Thyroid gland (tissue), 4 donors: ENCODE measurements at places on chromosomes 6 and 20. TPM values are rescaled to one million over a fixed set of nuclear protein-coding genes. Genes with fewer than 3 reads are reported as not detected.
A peak's percentile ranks its signal among the peaks of the same experiment; 100 is the strongest.

DNA sequence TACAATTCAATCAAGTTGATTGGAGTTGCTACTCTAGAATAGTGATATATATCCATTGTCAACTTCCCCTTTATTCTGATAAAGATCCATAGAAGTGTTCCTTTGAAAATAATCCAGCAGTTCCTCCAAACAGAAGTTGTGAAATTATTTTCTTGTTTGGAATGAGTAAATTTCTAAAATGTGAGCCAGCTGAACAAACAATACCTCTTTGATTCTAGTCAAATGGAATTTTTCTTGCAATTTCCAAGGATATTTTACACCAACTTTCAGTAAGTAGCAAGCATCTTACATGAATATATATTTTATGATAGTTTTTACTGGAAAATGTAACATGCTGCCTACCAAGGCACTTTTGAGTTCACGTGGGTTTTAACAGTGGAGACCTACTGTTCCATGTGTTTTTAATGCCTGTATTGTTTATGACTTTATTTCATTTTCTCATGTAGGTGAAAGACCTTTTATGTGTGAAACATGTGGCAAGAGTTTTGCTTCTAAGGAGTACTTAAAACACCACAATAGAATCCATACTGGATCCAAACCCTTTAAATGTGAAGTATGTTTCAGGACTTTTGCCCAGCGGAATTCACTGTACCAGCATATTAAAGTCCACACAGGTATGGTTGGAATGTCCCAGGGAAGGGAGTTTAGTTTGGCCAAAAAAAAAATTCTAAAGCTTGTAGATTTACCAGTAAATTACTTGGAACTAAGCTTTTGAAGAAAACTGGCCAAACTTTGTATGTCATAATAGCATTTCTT, 6.5 kb downstream of the GZF1 start:
- peaks cover 48% of the 10 kb centered on the region for H3K36me3 ChIP-seq
- peaks cover 15% of the 10 kb centered on the region for H3K4me1 ChIP-seq
- H3K27me3 ChIP-seq = no peaks in the 10 kb centered on the region
- no peak overlapping the region for H3K4me3 ChIP-seq
- H3K27ac ChIP-seq = no peak overlapping the region

GRCh38 chr6:144920391-144920961, 635.3 kb downstream of the UTRN start:
- no peak for DNase-seq
- H3K27me3 ChIP-seq = no peaks in the 10 kb centered on the region
- H3K27ac ChIP-seq = no peak overlapping the region
- H3K4me1 ChIP-seq = no peaks in the 10 kb centered on the region

- DNase-seq = peak; percentile 95
- no peak overlapping the region for H3K4me3 ChIP-seq
- no peaks in the 10 kb centered on the region for H3K36me3 ChIP-seq
- no peak overlapping the region for H3K27ac ChIP-seq
Measured at GRCh38 chr6:168404560-168404959, 36.4 kb upstream of the SMOC2 start.

- no peaks in the 10 kb centered on the region for H3K27me3 ChIP-seq
- H3K4me1 ChIP-seq = no peaks in the 10 kb centered on the region
- H3K27ac ChIP-seq = no peak overlapping the region
- no peaks in the 10 kb centered on the region for H3K36me3 ChIP-seq
Measured at GRCh38 chr6:141026504-141026903, 1106.2 kb upstream of the GJE1 start.

DNA sequence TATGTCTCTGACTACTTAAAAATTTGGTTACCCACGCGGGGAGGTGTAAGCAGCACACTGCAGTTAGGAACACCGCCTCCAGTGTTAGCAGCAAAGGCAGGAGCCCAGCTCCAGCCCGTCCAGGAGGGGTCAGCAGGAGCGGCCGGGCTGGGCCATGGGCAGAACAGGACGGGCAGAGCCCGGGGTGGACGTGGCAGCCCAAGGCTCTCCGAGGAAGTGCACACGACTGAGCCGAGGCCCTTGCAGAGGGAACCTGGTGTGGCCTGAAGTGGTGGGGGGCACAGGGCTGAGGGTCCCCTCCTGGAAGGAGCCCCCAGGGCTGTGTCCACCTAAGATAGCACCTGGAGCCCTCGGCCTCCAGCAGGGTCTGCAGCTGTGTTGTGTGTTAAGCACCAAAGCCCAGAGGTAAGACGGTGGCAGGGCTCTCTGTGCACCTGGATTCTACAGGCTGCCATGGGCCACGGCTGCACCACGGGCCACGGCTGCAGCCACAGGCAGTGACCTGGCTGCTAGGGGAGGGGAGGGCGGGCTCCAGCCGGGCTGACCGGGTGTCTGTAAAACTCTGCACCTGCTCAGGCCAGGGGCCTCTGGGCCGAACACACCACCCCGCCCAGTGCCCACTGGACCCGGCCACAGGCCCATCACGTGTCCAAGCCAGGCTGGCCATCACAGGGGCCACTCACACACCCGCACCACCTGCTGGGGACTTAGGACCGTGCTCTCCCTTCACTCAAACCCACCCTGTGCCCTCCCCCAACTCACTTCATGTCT, 6.6 kb downstream of the SLC2A4RG start:
- no peak for DNase-seq
- peaks cover 21% of the 10 kb centered on the region for H3K36me3 ChIP-seq
- no peak overlapping the region for H3K27ac ChIP-seq
- H3K27me3 ChIP-seq = no peaks in the 10 kb centered on the region

The PXDC1 gene
- 102 TPM for total RNA-seq

- no peak overlapping the region for H3K4me3 ChIP-seq
- DNase-seq = no peak
- no peaks in the 10 kb centered on the region for H3K36me3 ChIP-seq
- H3K27ac ChIP-seq = no peak overlapping the region
- no peaks in the 10 kb centered on the region for H3K27me3 ChIP-seq
Measured at GRCh38 chr6:134363323-134364039, 45.6 kb upstream of the SGK1 start.

- H3K4me3 ChIP-seq = no peak overlapping the region
- no peaks in the 10 kb centered on the region for H3K27me3 ChIP-seq
- DNase-seq = no peak
- H3K27ac ChIP-seq = no peak overlapping the region
Measured at GRCh38 chr6:35663447-35664235, 25.1 kb downstream of the FKBP5 start.

The SNPH gene
- 16.2 TPM for total RNA-seq

The SLC26A8 gene
- 0.13 TPM for total RNA-seq

The GRIK2 gene
- total RNA-seq = 1.4 TPM

- H3K27ac ChIP-seq = no peak overlapping the region
- no peaks in the 10 kb centered on the region for H3K4me1 ChIP-seq
- no peaks in the 10 kb centered on the region for H3K36me3 ChIP-seq
- H3K4me3 ChIP-seq = no peak overlapping the region
Measured at GRCh38 chr6:123551939-123552707, 84.6 kb downstream of the TRDN start.

GRCh38 chr20:23091721-23092383, 5.7 kb upstream of the CD93 start:
- H3K27me3 ChIP-seq = no peaks in the 10 kb centered on the region
- no peak for DNase-seq
- no peak overlapping the region for H3K27ac ChIP-seq
- no peak overlapping the region for H3K4me3 ChIP-seq
- H3K36me3 ChIP-seq = no peaks in the 10 kb centered on the region

The FARS2 gene
- total RNA-seq = 38.7 TPM

The MYH7B gene
- 0.63 TPM for total RNA-seq

- no peaks in the 10 kb centered on the region for H3K27me3 ChIP-seq
- H3K36me3 ChIP-seq = no peaks in the 10 kb centered on the region
- H3K4me3 ChIP-seq = no peak overlapping the region
- no peak for DNase-seq
- no peak overlapping the region for H3K27ac ChIP-seq
Measured at GRCh38 chr6:78896227-78896626, 28.9 kb downstream of the IRAK1BP1 start.

The NKX2-2 gene
- total RNA-seq = not detected

DNA sequence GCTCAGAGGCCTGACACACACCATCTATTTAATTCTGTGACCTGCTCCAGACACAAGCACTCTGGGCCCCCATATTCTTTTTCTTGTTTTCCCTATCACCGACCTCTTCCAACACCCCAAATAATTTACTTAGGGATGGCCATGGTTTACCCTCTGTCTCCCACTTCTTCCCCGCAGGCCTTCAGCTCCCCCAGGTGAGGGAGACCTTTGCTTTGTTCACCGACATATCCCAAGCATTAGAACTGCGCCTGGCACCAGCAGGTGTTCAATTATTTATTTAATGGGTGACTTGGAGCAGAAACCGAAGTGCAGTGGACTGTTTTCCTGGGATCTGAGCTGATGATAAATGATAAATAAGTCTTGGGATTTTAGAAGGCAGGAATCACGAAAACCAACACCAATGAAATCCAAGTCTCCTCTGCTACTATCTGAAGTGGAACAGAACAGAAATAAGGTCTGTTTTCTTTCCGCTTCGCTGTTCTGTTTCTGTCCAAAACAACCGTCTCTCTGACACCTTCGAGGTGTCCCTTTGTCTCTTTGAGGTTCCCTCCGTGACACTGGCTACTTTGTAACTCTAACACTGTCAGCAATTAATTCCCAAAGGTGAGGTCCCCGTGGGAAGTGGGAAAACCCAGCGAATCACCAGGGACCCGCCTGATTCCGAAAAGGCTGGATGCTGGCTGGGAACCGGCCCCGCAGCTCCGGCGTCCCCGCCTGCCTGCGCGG, 1.1 kb upstream of the RIN2 start:
- no peaks in the 10 kb centered on the region for H3K27me3 ChIP-seq
- peak overlapping the region; percentile 53 for H3K4me3 ChIP-seq
- no peak for DNase-seq
- H3K27ac ChIP-seq = peak overlapping the region; percentile 97
- peaks cover 37% of the 10 kb centered on the region for H3K4me1 ChIP-seq

GRCh38 chr6:99605074-99605734, 1.4 kb upstream of the PRDM13 start:
- H3K4me1 ChIP-seq = peaks cover 19% of the 10 kb centered on the region
- H3K27me3 ChIP-seq = peaks cover 79% of the 10 kb centered on the region
- DNase-seq = no peak
- H3K36me3 ChIP-seq = no peaks in the 10 kb centered on the region
- no peak overlapping the region for H3K27ac ChIP-seq

- no peaks in the 10 kb centered on the region for H3K36me3 ChIP-seq
- no peak overlapping the region for H3K4me3 ChIP-seq
- no peaks in the 10 kb centered on the region for H3K27me3 ChIP-seq
- H3K4me1 ChIP-seq = no peaks in the 10 kb centered on the region
Measured at GRCh38 chr6:88220493-88220892, 54.3 kb upstream of the CNR1 start.

DNA sequence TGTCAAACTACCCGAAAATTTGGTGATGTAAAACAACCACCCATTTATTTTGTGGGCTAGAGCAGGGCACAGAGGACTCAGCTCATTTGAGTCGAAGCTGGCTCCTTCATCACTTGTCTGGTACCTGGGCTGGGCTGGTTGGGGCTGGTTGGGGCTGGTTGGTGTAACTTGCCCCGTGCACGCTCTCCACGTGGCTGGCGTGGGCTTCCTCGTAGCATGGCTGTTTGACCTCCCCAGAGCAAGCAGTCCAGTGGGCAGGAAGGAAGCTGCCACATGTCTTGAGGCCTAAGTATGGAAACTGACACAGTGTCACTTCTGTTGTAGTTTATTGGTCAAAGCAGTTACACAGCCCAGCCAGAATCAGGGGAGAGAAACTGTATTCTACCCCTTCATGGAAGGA, 27.1 kb downstream of the BCAS4 start:
- DNase-seq = no peak
- no peaks in the 10 kb centered on the region for H3K27me3 ChIP-seq
- H3K4me1 ChIP-seq = peaks cover 10% of the 10 kb centered on the region
- no peak overlapping the region for H3K4me3 ChIP-seq

The PI16 gene
- total RNA-seq = 22.9 TPM

DNA sequence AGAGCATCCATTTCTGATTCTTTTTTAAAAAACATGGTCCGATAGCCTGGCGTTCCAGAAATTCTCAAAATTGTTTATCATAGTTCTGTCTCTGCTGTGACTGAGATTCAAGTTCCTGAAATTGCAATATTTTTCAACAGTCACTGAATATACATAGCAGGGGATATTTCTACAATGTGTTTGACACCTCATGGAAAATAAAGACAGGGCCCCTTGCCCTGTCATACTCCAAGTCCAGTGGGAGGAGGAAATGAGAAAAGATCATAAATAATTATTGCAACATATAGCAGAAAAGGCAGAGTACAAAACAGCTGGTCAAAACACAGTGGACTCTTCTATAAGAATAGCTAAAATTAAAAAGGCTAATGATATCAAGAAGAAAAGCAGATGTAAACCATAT, 234.8 kb upstream of the SPTLC3 start:
- H3K36me3 ChIP-seq = no peaks in the 10 kb centered on the region
- H3K4me3 ChIP-seq = no peak overlapping the region
- no peaks in the 10 kb centered on the region for H3K27me3 ChIP-seq
- DNase-seq = no peak
- no peak overlapping the region for H3K27ac ChIP-seq
- no peaks in the 10 kb centered on the region for H3K4me1 ChIP-seq

The HINT3 gene
- 25.0 TPM for total RNA-seq

DNA sequence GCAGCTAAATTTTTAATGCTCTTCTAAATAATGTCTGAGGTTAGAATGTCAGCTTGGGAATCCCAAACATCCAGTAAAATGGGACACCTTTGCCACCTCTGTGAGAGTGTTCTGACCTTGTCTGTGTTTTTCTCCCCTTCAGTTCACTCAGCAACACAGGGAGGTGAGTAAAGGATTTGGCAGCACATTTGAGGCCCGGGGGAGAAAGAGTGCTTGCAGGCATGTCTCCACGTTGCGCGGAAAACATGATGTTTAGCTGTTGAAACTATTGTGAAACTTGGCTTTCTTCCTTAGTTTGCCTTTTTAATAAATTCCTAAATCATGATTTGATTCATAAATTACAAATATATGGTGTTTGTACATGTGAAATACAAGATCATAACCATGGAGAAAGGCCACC, 707.8 kb upstream of the FLRT3 start:
- no peak overlapping the region for H3K4me3 ChIP-seq
- H3K36me3 ChIP-seq = no peaks in the 10 kb centered on the region
- no peak overlapping the region for H3K27ac ChIP-seq
- DNase-seq = no peak
- no peaks in the 10 kb centered on the region for H3K4me1 ChIP-seq

The ZSWIM3 gene
- total RNA-seq = 4.5 TPM

- no peaks in the 10 kb centered on the region for H3K4me1 ChIP-seq
- DNase-seq = no peak
- no peaks in the 10 kb centered on the region for H3K27me3 ChIP-seq
- H3K4me3 ChIP-seq = no peak overlapping the region
Measured at GRCh38 chr6:44898296-44898930, 429.7 kb upstream of the RUNX2 start.
